Islet precursor cell (in vitro differentiated cells): ENCODE measurements at places on chromosomes 12 and 14.

DNA sequence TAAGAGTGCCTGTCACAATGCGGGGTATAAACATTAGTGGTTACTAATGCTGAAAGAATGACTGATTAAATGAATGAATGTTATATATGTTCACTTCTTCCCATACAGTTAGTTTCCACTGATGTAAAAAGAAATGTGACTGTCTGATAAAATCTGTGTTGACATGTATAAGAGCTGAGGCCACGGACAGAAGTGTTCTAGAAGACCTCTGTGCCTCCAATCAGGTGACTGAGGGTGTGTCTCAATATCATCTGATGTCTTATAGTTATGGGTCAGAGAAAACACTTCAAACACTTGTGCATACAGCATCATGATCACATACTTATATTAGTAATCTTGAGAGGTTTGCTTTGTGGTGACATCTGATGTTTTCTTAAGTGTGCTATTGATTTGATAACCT, 183.4 kb downstream of the TTC7B start:
- DNase-seq, result no peak

- DNase-seq, result peak; percentile 70
These were observed 53.7 kb downstream of the FOXN4 start for GRCh38 chr12:109255377-109255776.

GRCh38 chr12:45872446-45872845, 117.9 kb downstream of the SCAF11 start:
- no peak for DNase-seq

GRCh38 chr12:9221483-9221882, 13.3 kb upstream of the PZP start:
- DNase-seq, result no peak

DNA sequence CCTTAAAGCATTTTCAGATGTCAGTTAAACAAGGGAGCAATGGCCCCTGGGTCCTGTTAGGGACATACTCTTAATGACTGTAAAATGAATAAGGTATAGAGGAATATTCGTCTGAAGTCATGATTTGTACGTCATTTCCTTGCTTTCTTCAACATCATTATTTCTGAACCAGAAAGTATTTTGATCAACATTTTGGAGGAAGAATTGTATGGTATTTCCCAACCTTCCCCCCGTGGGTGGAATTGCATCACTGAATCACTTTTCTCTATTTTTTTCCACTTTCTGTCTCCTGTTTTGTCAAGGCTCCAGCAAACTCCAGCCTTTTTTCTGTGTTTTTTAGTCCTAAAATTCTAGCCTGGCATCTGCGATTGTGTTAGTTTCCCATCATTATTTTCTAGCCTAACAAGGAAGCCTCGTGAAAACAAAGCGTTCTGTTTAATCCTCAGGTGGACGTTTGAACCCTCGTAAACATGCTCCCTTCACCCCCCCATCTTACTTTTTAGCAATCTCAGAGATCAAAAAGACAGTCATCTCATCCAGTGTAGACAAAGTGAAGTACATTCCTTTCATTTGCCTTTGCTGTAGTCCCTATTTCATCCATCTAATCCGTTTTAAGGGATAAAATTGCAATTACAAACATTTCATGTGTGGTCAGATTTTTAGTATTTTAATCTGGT, 62.3 kb downstream of the ETV6 start:
- no peak for DNase-seq

- no peak for DNase-seq
These were observed 93.7 kb upstream of the SFSWAP start for GRCh38 chr12:131617179-131617578.

DNA sequence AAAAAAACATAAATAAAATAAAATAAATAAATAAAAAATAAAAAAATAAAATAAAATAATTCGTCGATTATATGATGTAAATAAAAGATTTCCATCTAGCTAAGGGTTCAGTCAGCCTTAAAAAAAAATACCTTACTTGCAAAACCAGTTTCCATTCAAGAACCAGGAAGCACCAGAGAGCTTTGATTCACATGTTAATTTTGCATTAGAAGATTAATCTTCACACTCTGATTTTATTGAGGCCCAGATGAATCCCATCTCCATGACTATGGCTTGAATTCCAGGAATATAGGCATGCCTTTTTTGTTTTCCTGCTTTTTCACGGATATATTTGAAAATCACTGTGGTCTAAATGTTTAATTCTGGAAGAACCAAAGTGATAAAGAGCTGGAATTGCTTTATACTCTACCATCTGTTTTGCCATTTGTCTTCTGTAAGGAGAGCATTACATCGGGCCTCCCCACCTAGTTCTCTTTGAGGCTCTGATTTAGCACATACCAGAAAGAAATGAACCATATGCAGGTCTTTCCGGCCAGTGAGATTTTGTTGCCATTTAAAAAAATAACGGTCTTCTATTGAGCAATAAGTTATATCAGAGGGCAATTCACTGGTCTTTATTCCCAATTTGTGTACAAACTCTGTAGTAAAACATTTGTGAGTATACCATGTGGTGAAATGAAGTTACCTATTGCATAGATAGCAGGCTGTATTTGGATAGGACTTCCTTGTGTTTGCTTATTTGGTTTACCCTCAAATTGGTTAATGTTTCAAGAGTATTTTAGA, 175.5 kb downstream of the AEBP2 start:
- no peak for DNase-seq

- DNase-seq, result no peak
These were observed 4.8 kb downstream of the SLC38A1 start for GRCh38 chr12:46264057-46264456.

GRCh38 chr12:73659802-73660201, 877.8 kb upstream of the ATXN7L3B start:
- no peak for DNase-seq

DNA sequence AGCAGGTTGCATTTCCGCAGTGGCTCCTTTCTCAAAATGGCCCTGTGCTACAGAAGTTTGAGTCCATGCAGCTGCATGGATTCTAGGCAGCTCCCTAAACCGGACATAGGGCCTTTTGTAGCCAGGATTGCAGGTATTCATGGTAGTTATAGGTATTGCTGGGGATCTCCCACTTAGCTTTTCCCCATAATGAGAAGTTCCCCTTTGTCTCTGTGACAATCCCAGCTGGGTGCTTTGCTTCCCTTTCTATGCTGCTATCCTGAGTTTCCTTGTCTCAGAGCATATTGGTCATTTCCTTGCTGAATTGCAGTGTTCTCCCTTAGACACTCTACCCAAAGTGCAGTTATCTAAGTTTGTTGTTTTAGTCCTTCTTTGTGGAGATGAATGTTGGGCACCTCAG, 120.9 kb upstream of the MIS18BP1 start:
- DNase-seq, result no peak

DNA sequence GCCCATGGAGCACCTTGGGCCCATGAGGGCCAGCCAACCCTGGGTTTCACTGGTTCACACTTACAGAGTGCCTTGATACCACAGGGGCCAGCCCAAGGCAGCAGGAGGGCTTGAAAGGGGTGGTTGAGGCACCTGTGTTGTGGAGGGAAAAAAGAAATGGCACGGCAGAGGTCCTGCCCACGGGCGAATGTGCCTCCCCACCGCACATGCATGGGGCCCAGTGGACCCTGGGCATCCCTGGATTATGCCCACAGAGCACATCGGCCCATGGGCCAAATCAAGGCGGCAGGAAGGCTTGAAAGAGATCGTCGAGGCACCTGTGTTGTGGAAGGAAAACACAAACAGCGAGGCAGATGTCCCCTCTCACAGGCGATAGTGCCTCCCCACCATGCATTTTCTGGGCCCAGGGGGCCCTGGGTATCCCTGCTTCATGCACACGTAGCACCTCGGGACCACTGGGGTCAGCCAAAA, 378.1 kb downstream of the ALG10 start:
- DNase-seq, result peak; percentile 32

DNA sequence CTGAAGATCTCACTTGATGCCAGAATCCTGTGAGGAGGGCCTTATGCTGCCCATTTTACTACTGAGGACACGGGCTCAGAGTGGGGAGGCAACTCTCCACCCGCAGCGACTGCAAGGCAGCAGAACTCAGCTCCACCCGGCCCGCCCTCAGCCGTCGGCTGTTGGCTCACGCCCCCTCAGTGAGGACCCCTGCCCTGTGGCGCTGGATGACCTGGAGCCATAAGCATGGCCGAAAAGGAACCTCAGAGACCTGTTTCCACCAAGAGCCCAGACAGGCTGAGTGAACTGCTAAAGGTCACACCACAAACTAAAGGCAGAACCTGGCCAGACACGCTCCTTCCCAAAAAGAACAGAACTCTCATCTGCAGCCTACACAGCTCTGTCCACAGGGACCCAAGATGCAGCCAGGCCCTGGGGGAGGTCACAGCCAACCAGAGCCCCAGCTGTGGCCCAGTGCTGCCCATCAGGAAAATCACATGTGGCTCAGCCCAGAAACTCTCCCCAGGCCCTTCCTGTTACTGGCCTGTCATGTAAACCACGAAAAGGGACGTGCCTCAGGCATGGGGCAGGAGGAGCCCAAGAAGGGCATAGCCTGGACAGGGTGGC, 32.8 kb downstream of the CCNK start:
- DNase-seq, result no peak

GRCh38 chr12:70757830-70758493, 120.7 kb upstream of the PTPRB start:
- no peak for DNase-seq

- DNase-seq, result no peak
These were observed 2.2 kb downstream of the TGM1 start for GRCh38 chr14:24260780-24261157.

GRCh38 chr14:72169521-72169920, 237.3 kb downstream of the RGS6 start:
- no peak for DNase-seq

GRCh38 chr14:72745546-72745945, 148.4 kb downstream of the DPF3 start:
- DNase-seq, result peak; percentile 37

GRCh38 chr12:2170376-2170775, 117.6 kb downstream of the CACNA1C start:
- DNase-seq, result no peak

DNA sequence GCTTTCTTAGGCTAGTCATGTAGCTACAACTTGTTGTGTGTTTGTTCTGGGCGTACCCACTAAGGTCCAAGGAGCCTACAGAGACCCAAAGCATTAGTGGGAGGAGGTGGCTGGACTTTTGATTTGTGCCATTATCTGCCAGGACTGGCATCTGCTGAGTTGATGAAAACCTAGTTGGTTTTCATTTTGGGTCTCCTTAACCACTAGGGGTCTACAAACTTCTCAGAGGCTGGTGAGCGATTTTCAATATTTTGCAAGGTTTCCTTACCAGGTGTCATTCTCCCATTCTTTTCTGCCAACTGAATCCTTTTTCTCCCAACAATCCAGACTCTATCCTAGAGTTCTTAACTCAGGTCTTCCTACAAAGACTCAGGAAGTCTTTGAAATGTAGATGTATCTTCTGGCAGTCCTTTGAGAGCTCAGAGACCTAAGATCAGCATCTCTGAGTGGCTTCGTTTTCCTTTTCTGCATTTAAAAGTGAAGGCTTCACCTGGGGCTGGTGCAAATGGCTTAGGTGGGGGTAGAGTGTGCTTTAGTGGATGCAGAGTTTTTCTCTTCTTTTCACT, 150.0 kb upstream of the RMST start:
- no peak for DNase-seq

DNA sequence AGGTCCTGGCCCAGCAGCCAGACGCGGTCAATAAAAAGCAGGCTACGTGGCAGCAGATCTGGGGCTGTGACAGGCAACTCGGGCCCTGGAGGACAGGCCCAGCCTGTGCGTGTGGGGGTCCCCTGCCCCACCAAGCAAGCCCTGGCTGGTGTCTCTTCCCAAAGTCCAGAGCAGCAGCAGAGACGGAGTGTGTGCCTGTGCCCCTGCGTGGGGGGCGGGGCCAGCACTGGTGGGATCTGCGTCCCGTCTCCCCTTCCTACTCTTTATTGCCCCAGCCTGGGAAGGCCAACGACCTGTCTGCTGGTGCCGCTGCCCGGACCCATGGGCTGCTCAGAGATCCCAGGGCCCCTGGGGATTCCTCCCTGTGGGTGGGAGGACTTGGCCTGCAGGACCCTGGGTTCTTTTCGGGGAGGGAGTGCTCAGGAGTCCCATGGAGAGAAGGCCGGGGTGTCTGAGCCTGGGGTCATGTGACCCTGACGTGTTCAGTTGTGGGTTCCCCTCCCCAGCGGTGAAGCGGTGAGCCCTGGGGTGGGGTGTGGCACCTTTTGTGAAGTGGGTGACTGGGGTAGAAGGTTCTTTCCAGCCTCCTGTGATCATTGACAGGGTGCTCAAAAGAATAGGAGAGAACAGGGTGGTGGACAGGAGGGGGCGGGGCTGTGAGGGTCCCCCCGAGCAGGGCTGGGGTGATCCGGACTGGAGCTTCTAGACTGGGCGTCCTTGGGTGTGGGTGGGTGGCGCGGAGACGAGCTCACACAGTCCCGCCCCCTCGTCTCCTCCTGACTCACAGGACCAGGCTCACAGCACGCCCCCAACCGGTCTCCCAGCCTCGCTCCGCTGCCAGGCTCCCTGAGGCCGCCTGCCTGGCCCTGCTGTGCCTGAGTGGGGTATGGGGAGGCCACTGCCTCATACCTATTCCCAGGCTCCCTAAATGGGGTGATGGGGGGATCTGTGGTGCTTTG, 22.4 kb downstream of the ASPG start:
- peak; percentile 83 for DNase-seq

GRCh38 chr14:94048691-94049624, 22.8 kb downstream of the OTUB2 start:
- DNase-seq, result peak; percentile 21

- DNase-seq, result peak; percentile 99
These were observed 413.0 kb downstream of the PCNX1 start for GRCh38 chr14:71320107-71320733.

GRCh38 chr14:101301011-101301410, 260.3 kb upstream of the DIO3 start:
- no peak for DNase-seq

GRCh38 chr14:74290415-74290814, 12.3 kb downstream of the ABCD4 start:
- DNase-seq, result no peak

- no peak for DNase-seq
These were observed 270.3 kb downstream of the FBXL14 start for GRCh38 chr12:1324099-1324498.
